ENCODE measurements at places on chromosomes 4 and X.

GRCh38 chr4:179292468-179292867, 1850.2 kb upstream of the AGA start:
- no peak for DNase-seq

- no peak for DNase-seq
These were observed 83.8 kb downstream of the FIP1L1 start for GRCh38 chr4:53461244-53461643.

- no peak for DNase-seq
These were observed 16.3 kb downstream of the NDNF start for GRCh38 chr4:121056066-121056465.

GRCh38 chrX:43640482-43640881, 15.6 kb upstream of the MAOA start:
- DNase-seq = no peak

DNA sequence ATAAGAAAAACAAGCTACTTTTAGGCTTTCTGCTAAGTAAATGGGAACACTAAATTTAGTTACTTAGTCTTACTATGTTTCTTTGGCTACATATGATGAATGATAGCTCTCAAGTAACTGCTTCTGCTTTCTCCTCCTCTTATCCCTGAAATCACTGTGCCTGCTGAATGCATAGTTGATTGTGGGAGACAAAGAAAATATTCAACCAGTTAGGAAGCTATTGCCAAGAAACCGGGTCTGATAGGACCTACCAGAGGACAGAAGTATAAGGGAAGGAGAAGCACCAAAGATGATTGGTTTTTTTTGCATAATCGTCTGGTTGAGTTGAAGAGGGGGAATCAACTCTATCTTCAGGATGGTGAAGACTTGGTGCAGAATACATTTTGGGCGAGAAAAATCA, 28.0 kb upstream of the NDUFC1 start:
- no peak for DNase-seq

- DNase-seq = no peak
These were observed 8.7 kb upstream of the PPP3CA start for GRCh38 chr4:101355767-101356702.

DNA sequence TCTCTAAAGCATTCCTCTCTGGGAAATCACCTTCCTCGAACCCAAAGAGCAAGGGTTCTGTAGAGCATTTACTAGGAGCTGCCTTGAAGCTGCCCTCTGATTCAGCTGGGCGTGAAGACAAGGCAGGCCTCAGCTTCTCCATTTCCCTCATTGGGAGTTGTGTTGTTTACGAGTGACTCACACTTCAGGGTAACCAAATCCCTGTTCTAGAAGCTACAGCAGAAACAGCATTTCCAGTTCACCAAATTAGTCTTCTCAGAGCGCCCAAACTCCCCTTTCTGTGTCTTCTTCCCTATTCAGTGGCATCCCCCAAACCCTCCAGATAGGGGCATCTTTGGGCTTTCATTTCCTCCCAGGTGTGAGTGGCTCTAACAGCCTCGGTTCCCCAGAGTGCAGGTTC, 863 bp upstream of the XPNPEP2 start:
- DNase-seq = no peak

GRCh38 chrX:154749856-154750255, 1.0 kb downstream of the GAB3 start:
- no peak for DNase-seq

DNA sequence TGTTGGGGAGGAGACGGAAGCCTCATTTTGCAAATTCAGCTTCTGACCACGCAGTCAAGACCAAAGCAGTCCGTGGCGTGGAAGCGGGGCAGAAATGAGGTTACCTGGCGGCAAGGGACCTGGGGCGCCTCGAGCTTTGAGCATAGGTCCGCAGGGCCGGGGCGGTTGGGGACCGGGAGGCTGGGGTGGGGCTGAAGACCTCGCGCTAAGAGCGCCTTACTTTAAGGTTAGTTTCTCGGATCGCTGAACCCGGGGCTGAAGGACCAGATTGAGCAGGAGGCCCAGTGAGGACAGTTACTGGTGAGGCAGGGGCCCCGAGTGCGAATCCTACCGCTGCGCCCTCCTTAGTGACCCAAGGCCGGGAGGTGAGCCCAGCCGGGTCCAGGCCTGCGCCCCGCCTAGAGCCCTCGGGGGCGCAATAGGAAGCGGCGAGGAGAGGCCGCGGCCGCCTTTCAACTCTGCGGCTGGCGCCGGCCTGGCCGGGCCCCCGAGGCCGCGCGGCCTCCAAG, 7.5 kb downstream of the MSX1 start:
- no peak for DNase-seq
